ENCODE measurements at places on chromosomes 7 and 10. TPM values are rescaled to one million over a fixed set of nuclear protein-coding genes. Genes with fewer than 3 reads are reported as not detected.

The PPA1 gene
- total RNA-seq = 75.7 TPM

The MBLAC1 gene
- 2.9 TPM for total RNA-seq

The LSM5 gene
- total RNA-seq = 52.0 TPM

- no peak overlapping the region for H3K4me3 ChIP-seq
- DNase-seq = no peak
- H3K27me3 ChIP-seq = peaks cover 53% of the 10 kb centered on the region
- peaks cover 23% of the 10 kb centered on the region for H3K4me1 ChIP-seq
- H3K27ac ChIP-seq = no peak overlapping the region
Measured at GRCh38 chr7:28554802-28555471, 142.6 kb downstream of the CREB5 start.

All from mesothelial cell of epicardium (in vitro differentiated cells).